Activated T-helper 9 cell treated with anti-CD3 and anti-CD28 coated beads, Interleukin-2, amount 50 U/mL, for 16 hours (primary cell): ENCODE measurements at places on chromosomes 6 and 20.

- DNase-seq: no peak
These were observed 34.0 kb upstream of the MMS22L start for GRCh38 chr6:97316978-97317377.

DNA sequence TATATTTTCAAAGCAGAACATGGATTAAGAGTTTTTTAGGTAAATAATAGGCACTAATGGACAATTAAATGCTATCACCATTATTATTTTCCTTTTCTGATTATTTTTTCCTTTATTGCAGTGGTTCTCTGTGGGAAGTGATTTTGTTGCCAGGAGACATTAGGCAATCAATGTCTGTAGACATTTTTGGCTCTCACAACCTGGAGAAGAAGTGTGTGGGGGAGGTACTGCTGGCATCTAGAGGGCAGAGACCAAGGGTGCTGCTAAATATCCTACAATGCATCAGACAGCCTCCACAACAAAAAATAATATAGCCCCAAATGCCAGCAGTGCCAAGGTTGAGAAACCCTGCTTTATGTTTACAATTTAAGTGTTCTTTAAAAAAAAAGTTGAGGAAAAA, 8.3 kb downstream of the IFNGR1 start:
- DNase-seq: no peak

GRCh38 chr20:37999526-38000263, 33.6 kb downstream of the TTI1 start:
- DNase-seq: no peak

DNA sequence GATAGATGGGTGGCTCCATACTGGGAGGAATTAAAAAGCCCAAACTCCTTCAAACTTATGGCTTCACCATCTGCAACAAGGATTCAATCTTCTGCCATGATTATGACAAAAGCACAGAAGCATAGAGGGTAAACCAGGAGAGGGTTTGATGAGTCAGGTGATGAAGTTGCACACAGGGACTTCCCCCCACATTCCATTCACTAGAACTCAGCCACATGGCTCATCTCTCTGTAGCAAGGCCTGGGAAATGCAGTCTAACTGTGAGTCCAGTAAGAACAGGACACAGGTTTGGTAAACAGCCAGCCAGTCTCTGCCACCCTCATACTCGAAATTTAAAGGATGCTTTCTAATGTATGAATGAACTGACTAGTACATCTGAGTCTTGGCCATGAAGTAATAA, 142.9 kb downstream of the HIVEP2 start:
- DNase-seq: peak; percentile 17

DNA sequence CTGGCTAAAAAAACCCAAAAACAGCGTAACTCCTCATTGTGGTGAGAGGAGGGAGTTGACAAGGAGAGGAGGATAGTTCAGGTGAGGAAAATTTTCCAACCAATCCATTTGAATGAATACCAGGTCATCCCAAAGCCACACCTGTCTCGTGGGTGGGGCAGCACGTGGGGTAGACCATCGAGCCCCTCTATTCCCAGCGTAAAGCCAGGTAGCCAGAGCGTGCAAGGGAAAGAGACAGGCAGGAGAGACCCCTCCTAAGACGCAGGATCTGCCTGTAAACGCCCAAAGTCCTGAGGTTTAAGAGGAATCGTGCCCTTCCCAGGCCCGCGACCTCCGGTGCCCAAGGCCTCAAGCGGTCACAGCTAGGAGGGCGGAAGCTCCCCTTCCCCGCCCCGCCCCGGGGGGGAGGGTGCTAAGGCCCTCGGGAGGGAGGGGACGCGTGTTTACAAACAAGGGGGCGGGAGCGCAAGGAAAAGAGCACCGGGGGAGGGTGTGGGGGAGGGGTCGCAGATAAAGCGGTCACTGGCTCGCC, 712 bp downstream of the RXRB start:
- peak; percentile 62 for DNase-seq

GRCh38 chr20:43770342-43770741, 43.5 kb upstream of the GTSF1L start:
- no peak for DNase-seq

- no peak for DNase-seq
These were observed 780 bp downstream of the ARMC12 start for GRCh38 chr6:35737413-35738211.

DNA sequence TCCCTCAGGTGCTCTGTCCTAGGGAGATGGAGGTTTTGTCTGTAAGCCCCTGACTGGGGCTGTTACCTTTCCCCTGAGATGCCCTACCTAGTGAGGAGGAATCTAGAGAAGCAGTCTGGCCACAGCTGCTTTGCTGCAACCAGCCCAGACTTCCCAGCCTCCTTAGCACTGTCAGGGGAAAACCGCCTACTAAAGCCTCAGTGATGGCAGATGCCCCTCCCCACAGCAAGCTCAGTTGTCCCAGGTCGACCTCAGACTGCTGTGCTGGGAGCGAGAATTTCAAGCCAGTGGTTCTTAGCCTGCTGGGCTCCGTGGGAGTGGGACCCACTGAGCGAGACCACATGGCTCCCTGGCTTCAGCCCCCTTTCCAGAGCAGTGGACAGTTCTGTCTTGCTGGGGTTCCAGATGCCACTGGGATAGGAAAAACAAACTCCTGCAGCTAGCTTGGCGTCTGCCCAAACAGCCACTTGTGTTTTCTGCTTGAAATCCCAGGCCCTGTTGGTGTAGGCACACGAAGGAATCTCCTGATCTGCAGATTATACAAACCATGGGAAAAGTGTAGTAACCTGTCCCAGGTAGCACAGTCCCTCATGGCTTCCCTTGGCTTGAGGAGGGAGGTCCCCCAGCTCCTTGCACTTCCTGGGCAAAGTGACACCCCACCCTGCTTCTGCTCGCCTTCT, 146.4 kb upstream of the PROKR2 start:
- DNase-seq: no peak

DNA sequence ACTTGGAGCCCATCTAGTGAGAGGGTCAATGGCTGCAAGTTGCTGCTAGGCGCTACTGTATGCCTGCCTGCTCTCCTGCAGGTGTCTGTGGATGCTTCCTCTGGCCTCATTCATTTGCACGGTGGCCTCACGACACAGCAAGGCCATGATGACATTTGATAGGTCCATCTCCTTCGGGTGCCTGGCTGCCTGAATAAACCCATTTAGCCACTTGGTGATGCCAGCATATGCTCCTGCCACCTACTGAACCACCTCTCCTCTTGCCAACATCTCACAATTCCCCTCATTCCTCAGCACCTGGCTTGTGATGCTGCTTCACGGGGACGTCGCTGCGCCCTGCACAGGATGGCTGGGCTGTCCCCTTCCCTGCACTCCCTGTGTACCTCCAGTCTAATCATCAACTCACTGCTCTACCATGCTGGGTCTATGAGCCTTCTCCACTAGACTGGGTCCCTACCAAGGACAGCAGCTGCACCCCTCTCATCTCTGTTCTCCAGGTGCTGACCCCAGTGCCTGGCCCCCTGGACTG, 51.1 kb downstream of the AGPAT4 start:
- DNase-seq: no peak

- DNase-seq: no peak
These were observed 146.7 kb upstream of the MLN start for GRCh38 chr6:33950472-33950881.

GRCh38 chr20:20076297-20077065, 24.1 kb downstream of the CFAP61 start:
- DNase-seq: no peak

DNA sequence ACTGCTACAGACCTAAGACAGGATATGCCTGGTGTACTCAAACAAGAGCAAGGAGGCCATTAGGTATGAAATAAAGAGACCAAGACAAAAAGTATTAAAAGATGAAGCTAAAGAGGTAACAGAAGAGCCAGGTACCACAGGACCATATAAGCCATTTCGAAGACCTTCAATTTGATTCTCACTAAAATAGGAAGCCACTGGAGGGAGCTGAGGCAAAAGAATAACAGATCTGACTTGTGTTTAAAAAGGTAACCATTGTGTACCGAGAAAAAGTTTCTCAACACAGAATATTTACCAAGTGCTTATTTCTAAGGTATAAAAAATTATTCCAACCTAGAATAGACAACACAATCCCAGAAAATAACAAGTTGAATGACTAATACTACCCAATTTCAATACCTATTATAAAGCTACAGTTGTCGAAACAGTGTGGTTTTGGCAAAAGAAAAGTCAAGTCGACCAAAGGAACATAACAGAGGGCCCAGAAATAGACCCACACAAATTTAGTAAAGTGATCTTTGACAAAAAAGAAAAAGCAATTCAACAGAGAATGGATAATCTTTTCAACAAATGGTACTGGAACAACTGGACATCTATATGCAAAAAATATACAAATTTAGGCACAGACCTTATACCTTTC, 125.3 kb upstream of the DST start:
- no peak for DNase-seq

DNA sequence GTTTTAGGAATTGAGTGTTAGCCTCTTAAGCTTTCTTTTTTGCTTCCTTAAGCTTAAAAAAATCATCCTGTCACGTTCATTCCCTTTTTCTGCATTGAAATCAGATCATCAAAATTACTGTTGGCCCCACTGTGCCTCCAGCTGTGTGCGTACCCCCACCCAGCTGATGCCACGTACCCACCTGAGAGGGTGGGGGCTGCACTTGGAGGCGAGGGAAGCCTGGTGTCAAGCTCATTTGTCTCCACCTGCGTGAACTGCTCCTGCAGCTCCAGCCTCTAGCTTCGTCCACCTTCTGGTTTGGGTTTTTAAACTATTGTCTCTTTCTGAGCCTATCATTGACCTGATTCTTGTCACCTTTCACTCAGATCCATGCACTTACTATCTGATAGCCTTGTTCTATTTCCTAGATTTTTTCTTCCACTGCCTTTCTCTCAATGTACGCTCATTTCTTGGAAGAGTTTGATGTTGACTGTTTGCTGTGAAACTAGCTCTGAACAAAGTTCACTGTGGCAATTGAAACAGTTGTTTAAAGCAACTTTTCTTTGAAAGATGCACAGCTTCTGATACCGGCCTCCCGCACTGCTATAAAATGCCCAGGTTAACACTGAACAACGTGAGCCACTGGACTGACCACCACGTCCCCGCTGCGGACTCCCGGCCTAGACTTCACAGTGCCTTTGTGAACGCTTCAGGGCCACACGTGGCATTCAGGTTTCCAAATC, 30.0 kb upstream of the IRF4 start:
- no peak for DNase-seq

DNA sequence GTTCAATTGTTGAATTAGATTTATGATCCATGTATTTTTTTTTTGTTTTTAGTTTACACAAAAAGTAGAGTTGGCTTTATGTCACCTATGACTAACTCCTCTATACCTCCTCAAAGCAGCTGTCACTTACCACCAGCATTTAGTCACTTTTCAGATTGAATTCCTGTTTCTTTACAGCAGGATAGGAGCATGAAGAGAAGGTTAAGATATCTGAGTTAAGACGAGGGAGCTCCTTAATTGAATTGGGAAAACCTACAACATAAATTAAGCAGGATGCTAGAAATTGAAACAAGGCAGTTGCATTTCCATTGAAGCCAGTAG, 237.2 kb downstream of the FARS2 start:
- DNase-seq: no peak

GRCh38 chr20:47789081-47789763, 3.9 kb upstream of the SULF2 start:
- DNase-seq: no peak

- DNase-seq: no peak
These were observed 114.4 kb downstream of the ADGRG6 start for GRCh38 chr6:142416179-142416578.

DNA sequence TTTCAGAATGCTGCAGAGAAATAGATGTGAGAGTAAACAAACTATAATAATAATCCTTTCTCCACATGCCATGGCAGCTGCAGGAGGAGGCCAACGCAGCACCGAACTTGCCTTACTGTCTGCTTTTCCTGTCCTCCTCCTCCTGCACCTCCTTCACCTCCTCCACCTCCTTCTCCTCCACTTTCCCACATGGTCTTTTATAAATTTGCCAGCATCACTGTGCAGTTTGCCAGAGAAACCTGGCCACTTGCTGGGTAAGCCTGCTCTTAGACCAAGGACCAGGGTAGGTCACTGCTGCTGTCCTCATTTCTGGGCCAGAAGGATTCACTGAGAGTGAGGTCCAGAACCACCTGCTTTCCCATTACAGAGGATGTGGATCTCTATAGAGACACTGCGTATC, 8.7 kb downstream of the SGK1 start:
- no peak for DNase-seq

- DNase-seq: no peak
These were observed 15.5 kb upstream of the TPBG start for GRCh38 chr6:82348130-82348529.

DNA sequence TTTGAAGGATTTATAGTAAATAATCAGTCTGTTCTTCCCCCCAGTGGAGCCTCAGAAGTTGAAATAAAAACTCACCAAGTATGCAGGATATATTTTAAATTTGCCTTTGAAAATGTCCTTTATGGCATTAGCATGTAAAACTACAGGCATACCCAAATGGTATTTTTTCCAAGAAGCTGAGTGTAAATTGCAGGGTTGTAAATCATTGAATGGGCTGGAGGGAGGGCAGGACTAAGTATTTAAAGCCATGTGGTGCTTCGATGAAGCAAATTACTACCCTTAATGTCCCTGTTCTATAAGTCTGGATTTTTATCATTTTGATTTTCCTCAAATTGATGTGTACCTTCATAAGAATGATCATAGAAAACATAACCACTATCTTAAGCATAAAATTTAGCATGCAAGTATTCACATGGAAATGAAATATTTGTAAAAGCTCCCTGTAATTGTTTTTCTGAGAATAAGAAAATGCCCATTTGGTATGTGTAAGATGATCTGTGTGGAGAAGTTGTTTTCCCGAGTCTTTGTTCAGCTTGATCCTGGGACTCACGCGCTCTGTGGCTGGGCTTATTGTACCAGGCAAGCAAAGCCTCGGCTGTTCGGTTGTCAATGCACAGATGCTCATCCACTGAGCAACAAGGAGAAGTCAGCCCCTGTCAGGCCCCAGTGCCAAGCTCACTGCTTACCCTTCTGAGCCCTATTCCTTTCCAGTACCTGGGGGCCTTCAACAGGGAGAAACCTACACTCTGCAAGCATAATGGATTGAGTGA, 66.7 kb downstream of the CD164 start:
- DNase-seq: no peak

DNA sequence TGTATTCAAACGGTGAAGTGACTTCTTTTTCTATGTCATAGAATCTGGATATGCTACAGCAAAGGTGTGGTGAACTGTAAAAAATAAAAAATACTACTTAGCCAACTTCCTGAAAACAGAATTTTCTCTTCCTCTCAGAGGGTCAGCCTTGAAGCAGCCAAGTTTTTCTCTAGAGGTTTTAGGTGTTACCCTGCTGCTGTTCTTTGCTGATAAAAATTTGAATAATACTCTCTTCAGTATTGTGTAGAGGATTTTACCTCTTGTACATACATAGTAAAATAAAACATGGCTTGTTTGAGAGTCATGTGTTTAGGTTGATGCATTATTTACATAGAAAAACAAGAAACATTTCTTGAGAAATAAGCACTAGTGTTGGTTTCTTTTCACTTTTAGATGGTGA, 458.4 kb downstream of the TBC1D32 start:
- no peak for DNase-seq

GRCh38 chr6:131414956-131415355, 158.1 kb upstream of the ARG1 start:
- no peak for DNase-seq
